NCI-H460 (cell line): ENCODE measurements at places on chromosomes 6 and 20.

- no peak for DNase-seq
Measured at GRCh38 chr6:150592377-150592995, 7.2 kb upstream of the PLEKHG1 start.

DNA sequence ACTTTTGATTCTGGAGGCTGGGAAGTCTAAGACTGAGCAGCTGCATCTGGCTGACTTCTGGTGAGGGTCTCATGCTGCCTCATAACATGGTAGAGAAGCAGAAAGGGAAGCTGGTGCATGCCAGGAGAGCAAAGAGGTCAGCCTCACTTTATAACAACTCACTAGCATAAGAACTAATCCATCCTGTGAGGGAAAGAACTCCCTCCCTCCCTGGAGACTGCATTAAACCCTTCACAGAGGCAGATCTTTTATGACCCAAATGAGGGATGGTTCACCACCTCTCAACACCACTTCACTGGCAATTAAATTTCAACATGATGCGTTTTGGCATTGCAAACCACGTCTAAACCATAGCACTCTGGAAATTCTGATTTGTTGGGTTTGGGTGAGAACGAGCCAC is 33.9 kb downstream of the STXBP5 start:
- no peak for DNase-seq

DNA sequence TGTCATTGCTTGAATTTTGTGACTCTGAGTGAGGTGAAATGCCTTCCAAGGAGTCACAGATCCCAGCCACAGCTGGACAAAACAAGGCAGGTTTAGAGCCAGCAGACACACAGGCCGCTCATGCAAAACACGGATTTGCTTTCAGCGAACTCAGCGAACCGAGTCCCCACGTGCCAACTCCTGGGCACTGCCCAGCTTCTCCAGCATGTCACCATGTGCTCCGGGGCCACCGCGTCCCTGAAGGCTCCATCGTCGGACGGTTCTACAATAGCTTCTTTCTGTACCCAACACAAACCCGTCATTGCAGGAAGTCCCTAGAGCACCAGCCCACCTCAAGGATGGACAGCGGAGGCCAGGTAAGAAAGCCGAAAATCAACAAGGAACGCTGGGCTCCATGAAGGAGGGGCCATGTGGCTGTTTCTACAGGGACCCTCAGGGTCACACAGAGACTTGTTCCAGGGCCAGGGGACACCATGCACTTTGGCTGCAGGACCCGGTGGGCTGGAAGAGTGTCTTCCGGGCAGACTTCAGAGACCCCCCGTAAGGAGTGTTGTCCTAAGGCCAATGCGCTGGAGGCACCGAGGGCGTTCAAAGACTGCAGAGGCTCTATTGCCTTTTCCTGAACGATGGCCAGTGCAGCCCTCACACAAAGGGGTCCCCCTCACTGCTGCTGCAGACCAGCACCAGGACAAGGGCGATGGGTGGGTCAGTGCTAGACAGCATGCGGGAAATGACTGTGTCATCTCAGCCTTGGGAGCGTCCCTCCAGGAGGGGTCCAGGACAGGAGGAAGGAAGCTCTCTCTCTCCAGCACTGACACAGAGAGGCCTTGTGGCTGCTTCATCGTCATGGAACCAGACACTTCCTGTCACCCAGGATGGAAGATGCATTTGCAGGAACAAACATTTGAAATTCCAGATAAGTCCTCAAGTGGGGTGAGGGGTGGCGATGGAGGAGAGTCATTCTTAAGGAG is 19.8 kb downstream of the DACT2 start:
- DNase-seq: no peak

GRCh38 chr20:49747707-49748524 is 34.2 kb upstream of the B4GALT5 start:
- no peak for DNase-seq

GRCh38 chr20:35917077-35917476 is 37.2 kb downstream of the SCAND1 start:
- DNase-seq: no peak

DNA sequence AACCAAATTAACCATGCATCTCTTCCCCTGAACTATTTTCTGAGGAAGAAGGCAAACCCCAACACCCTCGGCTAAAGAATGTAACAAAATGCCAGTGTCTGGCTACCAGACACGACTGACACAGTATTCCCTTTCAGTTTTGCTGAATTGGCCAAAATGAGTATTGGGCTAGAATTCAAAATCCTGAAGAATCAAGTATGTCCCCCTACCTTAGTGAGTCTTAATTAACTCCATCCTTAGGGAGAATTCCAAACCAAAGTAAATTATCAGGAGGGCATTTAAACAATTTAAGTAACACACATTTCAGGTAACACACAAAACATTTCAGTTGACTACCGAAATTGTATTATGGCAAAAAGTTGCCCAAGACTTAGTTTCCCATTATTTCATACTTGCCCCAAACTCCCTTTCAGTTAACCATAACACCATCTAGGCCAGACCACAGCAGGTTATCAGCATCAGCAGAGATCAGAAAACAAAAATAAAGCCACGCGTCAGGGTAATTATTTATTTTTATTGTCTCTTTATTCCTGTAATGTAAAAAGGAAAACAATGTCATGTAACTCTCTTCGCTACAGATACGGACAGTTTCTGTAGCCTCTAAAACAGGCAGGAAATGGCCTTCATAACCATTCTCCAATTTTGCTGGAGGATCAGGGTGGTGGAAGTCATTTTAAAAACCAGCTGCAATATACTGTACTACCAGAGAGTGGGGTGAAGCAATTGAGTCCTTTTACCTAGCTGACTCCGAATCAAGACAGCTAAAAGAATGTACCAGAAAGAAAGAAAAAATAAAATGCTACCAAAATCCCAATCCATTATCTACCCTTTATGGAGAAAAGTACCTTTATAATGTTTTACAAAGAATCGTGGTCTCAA is 1.9 kb downstream of the SNX5 start:
- DNase-seq: no peak

GRCh38 chr6:15661853-15662325 is 939 bp downstream of the DTNBP1 start:
- DNase-seq: peak; percentile 1

GRCh38 chr6:99187429-99187828 is 162.0 kb downstream of the FAXC start:
- no peak for DNase-seq

- DNase-seq: no peak
Measured at GRCh38 chr6:44508646-44509045, 121.1 kb downstream of the CDC5L start.

GRCh38 chr6:34466242-34467185 is 638 bp downstream of the PACSIN1 start:
- no peak for DNase-seq

DNA sequence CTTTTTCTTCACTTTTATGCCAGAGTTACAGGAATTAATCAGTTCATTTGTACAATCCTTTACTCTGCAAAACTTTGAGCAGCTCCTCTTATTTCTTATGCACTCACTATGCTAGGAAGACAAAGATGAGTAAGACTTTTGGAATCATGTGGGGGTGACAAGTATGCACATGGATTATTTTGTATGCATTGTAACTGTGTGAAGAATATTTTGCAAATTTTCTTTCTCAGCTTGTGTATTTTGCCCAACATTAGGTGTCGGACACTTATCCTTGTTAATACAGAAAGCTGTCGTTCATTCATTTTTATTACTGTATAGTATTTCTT is 88.6 kb downstream of the PPP1R14C start:
- no peak for DNase-seq

DNA sequence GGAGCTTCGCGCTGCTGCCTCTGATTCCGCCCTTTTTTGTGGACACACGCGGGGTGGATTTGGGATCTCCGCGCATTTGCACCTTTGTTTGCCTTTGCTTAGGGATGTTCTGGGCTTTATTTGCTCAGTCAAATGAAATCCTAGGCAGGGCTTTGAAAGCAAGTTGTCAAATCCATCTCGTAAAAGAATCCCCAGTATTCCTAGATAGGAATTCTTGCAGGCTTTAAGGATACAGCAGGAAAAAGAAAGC is 453 bp downstream of the CEP57L1 start:
- DNase-seq: no peak

GRCh38 chr6:50585441-50586330 is 127.6 kb upstream of the TFAP2D start:
- no peak for DNase-seq

DNA sequence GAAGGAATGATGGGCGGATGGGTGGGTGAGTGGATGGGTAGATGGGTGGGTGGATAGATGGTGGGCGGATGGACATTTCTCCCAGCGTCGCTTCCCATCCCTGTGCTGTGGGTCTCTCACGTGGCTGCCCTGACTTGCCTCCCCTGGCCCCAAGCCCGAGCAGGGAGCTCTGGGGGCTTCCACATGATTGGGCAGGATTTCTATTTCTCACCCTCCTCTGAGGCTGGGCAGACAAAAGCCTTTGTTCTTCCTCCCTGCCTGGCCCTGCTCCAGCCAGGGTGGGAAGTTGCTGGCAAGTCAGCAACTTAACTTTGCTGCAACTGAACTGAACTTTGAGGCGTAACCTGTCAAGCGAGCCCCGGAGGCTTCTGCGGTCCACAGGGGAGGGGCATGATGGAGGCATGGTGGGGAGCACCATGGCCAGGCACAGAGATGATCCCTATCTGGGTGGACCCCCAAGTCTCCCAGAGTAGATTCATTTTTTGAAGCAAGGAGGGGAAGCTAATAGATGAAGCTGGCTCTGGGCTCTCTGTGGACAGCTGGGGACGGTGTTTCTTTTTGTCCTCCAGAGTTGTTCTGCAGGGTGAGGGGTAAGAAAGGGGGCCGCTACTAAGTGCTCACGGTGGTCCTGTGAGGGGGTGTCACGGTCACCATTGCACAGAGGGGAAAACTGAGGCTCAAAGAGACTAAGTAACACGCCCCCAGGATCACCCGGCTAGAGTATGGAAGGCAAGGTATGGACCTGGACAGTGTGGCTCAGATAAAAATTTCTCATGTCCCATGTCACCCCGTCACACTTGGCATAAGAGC is 140.1 kb downstream of the CEBPB start:
- no peak for DNase-seq
